ENCODE measurements at places on chromosomes 2 and 18.

- DNase-seq: no peak
These were observed 391.6 kb upstream of the HS6ST1 start for GRCh38 chr2:128710242-128710641.

GRCh38 chr18:74291472-74291770, 342 bp downstream of the CYB5A start:
- no peak for DNase-seq

DNA sequence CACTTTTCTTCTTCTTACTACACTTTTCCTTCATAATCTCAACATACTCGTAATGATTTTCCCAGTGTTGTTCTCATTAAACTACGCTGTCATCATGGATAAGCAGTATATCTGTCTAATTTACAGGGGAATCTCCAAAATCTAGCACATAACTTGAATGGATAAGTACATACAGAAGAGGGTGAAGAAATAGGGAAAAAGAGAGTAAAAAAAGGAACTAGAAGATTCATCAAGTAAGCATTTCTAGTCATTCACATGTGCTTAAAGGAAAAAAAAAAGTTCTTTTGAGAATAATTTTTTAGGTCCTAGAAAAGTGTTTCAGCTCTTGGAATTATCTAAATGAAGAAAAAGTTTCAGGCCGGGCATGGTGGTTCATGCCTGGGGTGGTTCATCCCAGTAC, 51.6 kb downstream of the SRBD1 start:
- DNase-seq: no peak

GRCh38 chr18:43277164-43277600, at the start of gene SYT4:
TSS of gene SYT4 (minus strand) at chr18:43277490. CDS start at chr18:43277281, 209 bp downstream.
- no peak for DNase-seq

GRCh38 chr2:143489145-143489544, 359.9 kb downstream of the ARHGAP15 start:
- DNase-seq: no peak

GRCh38 chr2:44623622-44624351, 262.0 kb downstream of the CAMKMT start:
- no peak for DNase-seq

DNA sequence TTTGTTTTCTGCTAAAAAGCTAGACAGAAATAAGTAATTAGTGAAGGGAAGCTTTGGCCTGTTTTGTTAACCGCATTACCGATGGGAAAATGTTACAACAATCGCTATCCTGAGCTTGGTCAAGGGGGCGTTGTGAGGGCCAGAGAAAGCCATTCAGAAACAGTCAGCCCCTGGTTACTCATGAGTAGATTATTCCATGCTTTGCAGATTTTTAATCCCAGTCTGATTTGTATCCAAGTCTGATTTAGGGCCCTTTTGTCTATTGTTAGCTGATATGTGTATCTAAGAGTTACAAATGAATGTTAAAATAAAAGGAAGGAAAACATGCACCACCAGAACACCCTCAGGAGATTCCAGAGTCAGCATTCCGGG, 99.1 kb downstream of the PRPF40A start:
- DNase-seq: no peak

GRCh38 chr2:216369821-216370220, 2.5 kb downstream of the MARCHF4 start:
- no peak for DNase-seq

All from activated CD8-positive, alpha-beta memory T cell treated with anti-CD3 and anti-CD28 coated beads for 4 hours (primary cell).